ENCODE measurements at places on chromosomes 3 and 15.
A peak's percentile ranks its signal among the peaks of the same experiment; 100 is the strongest.

DNA sequence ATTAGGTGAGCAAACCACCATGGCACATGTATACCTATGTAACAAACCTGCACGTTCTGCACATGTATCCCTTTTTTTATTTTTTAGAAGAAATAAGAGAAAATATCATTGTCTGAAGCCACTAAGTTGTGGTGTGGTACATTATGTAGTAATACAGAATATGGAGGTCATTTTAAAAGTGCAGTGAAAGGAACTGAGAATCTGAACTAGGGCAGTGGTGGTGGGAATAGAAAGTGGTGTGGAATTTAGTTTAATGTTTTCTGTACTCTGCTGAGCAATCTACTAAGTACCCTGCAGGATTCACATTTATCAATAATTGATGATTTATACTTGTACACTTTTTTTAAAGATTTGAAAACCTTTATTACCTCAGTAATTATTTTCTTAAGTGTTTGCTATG is 283.5 kb downstream of the CHL1 start:
- no peak for DNase-seq

- DNase-seq = peak; percentile 93
These were observed 137.9 kb downstream of the PDCD6IP start for GRCh38 chr3:33936171-33936920.

- no peak for DNase-seq
These were observed 13.4 kb upstream of the ITGA11 start for GRCh38 chr15:68445351-68445750.

GRCh38 chr15:75723171-75723846 is 10.7 kb upstream of the CSPG4 start:
- no peak for DNase-seq

- no peak for DNase-seq
These were observed 123.5 kb upstream of the TBL1XR1 start for GRCh38 chr3:177320765-177321247.

GRCh38 chr15:42151736-42152135 is 4.7 kb downstream of the PLA2G4F start:
- no peak for DNase-seq

- peak; percentile 50 for DNase-seq
These were observed 55.4 kb upstream of the LRRFIP2 start for GRCh38 chr3:37229740-37230139.

- no peak for DNase-seq
These were observed 20.4 kb upstream of the SATB1 start for GRCh38 chr3:18445401-18446148.

DNA sequence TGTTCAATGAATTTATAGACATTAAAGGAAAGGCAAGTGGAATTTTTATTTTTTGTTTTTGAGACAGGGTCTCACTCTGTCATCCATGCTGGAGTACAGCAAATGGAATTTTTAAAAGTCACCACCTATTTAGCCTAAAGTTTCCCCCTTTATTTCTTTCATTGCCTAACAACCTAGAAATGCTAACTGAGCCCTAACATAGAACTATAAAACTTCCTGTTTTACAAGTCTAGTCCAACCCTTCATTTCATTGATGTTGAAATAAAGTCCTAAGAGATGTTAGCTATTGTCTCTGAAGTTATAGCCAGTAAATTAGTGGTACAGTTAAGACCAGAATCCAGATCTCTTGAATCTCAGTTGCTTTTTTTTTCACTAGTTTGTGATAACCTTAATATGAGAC is 39.0 kb downstream of the MAPK6 start:
- DNase-seq = no peak

DNA sequence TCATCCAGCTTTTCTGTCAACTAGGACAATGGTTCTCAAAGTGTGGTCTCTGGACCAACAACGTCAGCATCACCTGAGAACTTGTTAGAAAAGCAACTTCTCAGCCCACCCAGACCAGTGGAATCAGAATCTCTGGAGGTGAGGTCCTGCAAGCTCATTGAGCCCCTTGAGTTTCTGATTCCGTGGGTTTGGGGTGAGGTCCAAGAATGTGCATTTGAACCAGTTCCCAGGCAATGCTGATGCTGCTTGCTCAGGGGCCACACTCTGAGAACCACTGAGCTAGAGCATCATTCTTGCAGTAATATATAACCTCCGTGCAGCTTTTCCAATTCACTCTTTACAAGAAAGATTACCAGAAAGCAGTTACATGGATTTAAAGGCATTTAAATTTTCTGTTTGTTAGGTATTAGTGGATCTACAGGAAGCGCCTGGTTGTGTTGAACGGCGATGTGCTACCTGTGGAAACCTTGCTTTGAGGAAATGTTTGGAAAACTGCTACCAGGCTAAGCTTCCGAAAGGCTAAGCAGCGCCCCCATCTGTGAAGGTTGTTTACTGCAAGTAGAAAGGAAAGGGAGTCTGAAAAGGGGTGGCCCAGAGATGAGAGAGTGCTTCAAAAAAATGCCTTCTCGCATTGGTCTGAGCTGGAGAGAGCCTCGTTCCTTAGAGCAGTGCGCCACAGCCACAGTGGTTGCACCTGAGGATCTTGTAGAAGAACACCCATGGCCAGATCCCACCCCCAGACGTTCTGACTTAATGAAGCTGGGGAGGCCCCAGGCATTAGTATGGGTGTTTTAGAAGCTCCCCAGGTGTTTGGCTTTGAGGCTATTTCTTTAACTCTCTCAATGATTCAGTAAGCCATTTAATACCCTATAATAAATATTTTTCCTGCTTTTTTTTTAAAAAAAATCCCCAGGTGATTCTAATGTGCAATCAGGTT is 50.0 kb downstream of the RLBP1 start:
- peak; percentile 69 for DNase-seq

- DNase-seq = no peak
These were observed 798.7 kb upstream of the SEMA6D start for GRCh38 chr15:46918462-46919140.

- no peak for DNase-seq
These were observed 345.3 kb downstream of the CHST2 start for GRCh38 chr3:143464850-143465249.

GRCh38 chr3:14875411-14876175 is 56.8 kb downstream of the FGD5 start:
- DNase-seq = no peak

DNA sequence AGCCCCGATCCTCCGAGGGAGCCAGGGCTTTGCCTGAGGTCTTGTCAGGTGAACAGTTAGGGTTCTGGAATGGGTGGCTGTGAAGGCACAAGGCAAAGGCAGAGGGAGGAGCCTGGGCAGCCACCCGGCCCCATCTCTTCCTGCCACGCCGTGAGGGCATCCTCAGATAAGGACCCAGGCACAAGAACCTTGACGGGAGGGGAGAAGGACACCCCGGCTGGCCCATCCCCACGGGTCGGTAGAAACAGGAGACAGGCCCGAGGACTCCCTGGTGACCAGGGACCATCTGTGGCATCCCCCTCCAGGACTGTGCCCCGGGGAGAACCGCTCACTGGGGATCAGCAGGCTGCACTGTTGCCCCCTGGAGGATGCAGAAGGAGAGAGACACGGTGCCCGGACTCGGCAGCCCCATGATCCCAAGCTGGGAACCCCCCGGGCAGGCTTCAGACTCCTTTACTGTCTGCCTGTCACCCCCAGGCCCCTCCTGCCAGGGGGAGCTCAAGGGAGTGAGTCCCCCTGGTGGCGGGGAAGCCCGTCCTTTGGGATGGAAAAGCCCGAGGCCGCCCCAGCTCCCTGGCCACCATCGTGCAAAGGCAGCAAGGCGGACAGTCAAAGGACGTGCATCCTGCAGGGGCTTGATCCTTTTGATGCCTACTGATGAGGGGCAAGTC is 12.3 kb upstream of the PCSK6 start:
- peak; percentile 51 for DNase-seq

- no peak for DNase-seq
These were observed 238.1 kb upstream of the SETMAR start for GRCh38 chr3:4065085-4065484.

- DNase-seq = no peak
These were observed 133.3 kb upstream of the MEF2A start for GRCh38 chr15:99432271-99433025.

GRCh38 chr3:73442886-73443285 is 181.9 kb downstream of the PDZRN3 start:
- no peak for DNase-seq

GRCh38 chr3:108202080-108202479 is 20.1 kb downstream of the IFT57 start:
- DNase-seq = no peak

DNA sequence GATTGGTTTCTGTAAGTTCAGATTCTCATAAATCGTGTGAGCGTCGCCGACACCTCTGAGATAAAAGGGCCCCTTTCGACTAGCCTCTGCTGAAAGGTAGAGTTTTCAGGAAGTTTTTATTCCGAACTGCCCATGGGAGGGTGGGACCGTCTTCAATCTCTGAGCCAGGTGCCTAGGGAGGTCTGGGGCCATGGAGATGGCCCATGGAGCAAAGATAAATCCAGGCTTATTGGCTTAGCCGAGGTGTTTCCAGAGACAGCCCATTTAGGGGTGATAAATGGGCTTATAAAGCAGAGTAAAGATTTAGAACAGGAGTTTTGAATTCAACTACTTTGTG is 442 bp downstream of the QTRT2 start:
- DNase-seq = no peak

DNA sequence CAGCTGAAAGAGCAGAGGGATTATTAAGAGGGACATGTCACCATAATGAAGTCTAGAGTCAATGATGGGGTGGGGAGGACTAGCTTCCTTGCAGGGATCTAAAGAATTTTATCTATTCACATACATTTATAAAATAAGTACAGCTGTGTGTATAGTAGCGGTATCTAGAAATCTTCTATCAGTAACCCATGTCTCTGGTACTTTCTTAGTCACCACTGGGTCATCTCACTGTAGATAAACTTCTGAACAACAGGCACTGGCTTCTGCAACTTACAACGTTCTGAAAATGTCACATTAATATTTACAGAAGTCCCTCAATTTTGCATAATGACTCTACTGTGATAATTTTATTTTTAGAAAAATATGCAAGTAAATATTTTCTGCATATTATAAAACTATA is 401.7 kb downstream of the TBC1D5 start:
- DNase-seq = no peak

DNA sequence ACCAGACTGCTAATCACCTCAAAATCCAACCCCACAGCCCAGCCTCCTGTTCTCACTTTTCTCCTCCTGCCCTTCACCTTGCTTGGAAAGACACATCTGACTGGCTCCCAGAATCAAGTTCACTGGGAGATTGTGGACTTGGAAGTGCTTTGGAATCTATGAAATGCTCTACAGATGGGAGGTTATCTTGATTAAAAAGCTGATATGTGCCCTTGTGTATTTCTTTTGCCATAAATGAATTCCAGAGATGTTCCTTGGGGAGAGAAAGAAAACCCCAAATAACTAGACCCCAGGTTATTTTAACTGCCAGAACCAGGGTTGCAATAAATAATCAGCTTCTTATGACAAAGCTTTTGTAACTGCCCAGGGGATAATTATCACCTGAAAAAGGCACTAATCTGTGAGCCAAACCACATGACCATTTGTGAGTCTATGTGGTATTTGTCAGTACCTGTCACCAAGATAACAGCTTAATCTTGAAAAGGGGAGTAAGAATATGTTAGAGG is 21.7 kb upstream of the ARHGEF3 start:
- DNase-seq = no peak

GRCh38 chr15:101114166-101114565 is 137.7 kb downstream of the CHSY1 start:
- DNase-seq = no peak

- no peak for DNase-seq
These were observed 38.2 kb downstream of the TPM1 start for GRCh38 chr15:63080634-63081250.

GRCh38 chr3:195774917-195775316 is 36.8 kb downstream of the MUC4 start:
- peak; percentile 71 for DNase-seq

DNA sequence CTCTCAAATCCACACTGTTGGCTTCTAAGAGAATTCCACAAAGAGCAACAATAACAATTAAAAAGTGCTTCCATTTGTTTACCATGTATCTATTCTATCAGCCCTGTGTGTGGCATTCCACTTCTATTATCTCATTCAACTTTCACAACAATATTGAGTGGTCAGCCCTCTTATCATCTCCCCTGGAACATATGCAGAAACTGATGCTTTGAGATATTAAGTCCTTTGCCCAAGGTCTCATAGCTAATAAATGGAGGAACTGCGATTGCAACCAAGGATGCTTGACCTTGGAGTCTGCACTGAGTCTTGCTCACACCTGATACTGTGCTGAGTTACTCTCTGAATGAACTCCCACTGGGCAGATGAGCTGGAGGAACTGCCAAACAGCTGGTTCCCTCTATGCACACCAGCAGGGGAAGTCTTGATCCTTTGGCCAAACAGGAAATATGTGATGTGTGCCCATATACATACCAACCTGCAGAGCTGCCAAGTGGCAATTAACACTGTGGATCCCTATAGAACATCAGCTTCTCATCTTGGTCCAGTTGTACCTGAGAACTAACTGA is 144.7 kb upstream of the WNT5A start:
- no peak for DNase-seq

DNA sequence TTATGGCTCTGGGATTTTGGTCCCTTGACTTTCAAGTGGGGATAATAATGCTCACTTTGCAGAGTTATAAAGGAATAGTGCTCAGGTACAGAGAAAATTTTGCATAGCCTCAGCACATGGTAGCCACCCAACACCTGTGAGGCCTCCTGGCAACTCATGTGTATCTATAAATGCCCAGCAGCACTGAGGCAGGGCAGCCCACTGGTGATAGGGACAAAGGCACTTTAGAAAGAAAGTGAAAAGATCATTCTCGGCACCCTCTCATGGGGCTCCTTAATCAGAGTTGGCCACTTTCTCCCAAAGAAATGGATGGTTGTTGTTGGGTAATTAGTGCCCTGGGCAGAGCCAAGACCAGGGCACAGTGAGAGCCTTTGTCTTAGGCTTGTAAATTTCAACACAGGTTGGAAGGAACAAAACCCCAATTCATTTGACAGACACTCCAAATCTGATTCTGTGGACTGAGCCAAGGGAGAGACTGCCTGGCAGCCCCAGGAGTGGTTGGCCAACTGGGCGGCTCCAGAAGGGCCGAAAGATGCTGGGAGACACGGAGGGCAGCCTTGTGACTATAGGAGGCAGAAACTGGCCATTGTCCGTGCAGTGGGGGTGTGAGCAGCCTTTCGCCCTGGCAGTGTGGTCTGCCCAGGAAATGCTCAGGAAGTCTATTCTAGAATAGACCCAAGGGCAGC is 213.2 kb upstream of the RGMA start:
- no peak for DNase-seq

GRCh38 chr3:10993729-10994065 is 1.1 kb downstream of the SLC6A1 start:
- DNase-seq = no peak

DNA sequence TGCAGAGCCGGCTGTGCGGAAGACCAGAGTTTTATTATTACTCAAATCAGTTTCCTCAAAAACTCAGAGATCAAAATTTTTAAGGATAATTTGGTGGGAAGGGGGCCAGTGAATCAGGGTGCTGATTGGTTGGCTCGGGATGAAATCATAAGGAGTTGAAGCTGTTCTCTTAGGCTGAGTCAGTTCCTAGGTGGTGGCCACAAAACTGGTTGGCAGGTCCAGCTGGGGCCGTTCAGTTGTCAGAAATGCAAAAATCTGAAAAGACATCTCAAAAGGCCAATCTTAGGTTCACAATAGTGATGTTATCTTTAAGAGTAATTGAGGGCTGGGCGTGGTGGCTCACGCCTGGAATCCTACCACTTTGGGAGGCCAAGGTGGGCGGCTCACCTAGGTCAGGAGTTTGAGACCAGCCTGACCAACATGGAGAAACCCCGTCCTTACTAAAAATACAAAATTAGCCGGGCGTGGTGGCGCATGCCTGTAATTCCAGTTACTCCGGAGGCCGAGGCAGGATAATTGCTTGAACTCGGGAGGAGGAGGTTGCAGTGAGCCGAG is 2.3 kb upstream of the ZNF589 start:
- no peak for DNase-seq

- DNase-seq = no peak
These were observed 52.0 kb downstream of the DZIP1L start for GRCh38 chr3:138063416-138063815.
